ENCODE measurements at places on chromosomes 7 and 10.

DNA sequence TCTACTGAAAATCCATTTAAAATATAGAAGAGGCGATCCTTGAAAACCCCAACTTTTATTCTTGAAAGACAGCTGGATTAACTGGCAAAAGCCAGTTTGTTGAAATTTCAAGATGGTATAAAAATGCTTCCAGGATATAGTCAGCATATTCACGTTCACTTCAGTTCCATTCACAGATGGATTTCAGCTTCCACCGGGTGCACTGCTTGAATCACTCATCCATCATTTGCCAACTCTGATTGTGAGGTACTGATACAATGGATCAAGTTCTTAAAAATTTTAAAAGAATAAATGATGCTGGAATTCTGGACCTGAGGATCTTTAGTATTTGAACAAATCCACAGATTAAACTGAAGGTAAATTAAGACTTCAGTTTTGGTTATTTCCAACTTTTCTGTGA is 2.4 kb downstream of the PURB start:
- ATAC-seq = no peak

DNA sequence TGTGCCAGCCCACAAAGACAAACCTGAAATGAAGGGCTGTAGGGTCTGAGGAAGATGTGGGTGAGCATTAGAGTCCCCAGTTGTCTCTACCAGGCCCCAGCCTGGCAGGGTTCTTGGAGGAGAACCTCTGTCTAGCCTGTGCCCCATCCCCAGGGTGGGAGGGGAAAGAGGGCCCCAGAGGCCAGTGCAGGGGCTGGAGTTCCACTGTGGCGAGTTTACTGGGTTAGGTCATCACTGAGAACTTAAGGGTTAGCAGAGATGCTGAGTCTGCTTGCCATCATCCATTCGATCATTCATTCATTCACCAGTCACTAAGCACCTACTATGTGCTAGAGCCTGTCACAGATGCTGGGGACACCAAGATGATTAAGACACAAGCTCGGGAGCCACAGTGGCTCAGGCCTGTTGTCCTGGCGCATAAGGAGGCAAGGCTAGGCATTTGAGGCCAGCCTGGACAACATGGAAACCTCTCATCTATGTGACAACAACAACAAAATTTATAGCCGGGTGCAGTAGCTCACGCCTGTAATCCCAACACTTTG is 2.6 kb downstream of the ANKRD2 start:
- no peak for ATAC-seq

DNA sequence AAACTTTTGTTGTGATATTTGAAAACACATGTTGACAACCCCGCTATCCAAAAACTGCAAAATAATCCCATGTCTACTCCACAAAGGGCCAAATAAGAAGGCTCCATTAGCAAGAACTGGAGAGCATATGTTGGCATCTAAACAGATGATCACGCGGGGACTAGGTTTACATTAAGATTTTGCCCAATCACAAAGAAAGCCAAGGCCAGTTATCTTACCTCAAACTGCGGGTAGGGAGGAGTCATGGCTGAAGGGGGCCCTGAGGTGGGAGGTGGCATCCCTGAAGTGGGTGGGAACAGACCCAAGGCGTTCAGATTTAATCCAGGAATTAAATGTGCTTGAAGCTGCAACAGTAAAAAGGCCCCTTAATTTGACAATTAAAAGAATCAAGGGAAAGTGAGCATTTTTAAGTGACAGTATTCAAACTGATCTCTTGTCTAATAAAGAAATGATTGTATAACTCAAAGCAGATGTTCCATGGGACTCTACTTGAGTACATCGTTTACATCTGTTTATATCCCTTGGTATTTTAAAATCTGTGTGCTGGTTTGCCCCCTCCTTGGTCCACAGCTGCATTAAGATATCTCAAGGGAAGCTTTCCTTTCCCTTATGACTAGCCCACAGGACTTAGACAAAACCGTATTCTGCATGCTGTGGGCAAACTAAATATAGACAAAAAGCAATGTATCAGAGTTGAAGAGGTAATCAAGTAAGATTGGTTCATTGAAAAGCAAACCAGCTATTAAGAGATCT is 42.9 kb downstream of the MALSU1 start:
- ATAC-seq = no peak

DNA sequence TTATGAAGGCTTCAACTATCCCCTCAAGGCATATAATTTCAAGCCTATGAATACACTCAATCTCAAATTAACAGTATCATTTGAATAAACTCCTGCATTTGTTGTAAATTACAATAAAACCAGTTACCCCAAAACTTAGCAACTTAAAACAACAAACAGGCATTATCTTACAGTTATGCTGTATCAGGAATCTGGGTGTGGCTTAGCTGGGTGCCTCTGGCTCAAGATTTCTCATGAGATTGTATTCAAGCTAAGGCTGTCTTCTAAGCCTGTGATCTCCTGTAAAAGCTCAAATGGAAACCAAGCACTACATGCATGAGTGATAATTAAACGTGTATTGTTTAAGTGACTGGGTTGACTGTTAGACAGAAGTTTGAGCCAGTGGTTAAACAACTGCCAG is 341.0 kb upstream of the PHF14 start:
- ATAC-seq = no peak

- ATAC-seq = no peak
Measured at GRCh38 chr10:96367470-96367869, 8.7 kb upstream of the OPALIN start.

DNA sequence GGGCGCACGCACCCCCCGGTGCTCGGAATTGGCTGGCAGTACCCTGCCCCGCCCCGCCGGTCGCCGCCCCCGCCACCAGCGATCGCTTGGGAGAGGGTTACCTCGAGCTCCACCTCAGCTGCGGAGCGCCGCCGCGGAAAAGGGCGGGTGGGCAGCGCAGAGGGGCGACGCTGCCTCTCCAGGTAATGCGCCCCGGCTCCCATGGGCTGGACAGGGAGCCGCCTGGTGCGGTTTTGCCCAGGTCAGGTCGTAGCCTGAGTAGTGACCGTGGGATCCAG is 1.3 kb downstream of the PFKFB3 start:
- ATAC-seq = no peak

DNA sequence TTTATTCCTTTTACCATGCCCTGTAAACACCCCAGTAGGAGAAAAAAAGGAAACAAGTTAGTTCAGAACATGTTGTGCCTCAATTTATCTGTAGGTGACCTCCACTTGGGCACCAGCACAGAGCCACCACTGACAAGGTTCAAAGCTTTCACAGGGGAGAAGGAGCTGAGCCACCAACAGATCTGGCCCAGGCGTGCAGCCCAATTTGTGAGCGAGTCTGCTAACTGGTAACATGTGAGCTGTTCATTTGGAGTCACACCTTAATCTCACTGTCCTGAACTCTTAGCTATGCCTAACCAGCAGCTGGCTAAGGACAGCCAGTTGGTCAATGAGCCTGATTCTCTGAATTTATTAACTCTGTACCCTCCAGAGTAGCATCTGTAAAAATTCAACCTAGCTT is 78.4 kb upstream of the CAMK2B start:
- no peak for ATAC-seq

DNA sequence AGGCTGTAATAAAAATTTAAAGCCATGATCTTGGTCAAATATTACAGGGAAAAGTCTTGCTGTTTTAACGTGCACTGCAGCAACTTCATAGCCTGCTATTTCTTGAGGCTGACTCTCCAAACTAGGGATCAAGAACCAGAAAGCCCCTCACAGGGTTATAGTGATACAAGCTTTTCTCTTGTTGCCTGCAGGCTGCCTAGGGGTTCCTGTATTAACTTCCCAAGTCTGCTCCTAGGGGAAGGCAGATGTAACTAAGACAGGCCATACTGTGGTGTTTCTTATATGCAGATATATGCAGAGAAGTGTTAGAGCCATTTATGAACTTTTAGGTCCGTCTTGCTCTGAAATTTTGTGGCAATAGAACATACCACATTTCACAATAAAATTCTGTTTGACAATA is 175.7 kb downstream of the FOXP2 start:
- ATAC-seq = no peak

DNA sequence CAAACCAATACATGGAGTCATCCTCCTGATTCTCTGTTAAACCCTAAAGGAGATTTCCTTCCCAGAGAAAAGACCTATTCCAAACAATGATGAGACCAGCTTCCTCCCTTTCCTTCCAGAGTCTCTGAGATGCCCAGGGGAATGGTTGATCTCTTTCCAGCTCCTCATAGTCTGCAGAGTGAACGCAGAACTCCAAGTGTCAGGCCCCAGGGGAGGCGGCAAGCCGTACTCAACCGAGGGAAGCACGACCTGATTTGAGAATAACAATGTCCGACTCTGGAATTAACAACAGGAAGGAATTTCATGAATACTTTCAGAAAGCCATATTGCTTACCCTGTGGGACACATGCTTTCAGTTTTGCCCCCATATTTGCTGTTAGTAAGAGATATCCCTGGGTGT is 241.7 kb upstream of the GLI3 start:
- no peak for ATAC-seq

DNA sequence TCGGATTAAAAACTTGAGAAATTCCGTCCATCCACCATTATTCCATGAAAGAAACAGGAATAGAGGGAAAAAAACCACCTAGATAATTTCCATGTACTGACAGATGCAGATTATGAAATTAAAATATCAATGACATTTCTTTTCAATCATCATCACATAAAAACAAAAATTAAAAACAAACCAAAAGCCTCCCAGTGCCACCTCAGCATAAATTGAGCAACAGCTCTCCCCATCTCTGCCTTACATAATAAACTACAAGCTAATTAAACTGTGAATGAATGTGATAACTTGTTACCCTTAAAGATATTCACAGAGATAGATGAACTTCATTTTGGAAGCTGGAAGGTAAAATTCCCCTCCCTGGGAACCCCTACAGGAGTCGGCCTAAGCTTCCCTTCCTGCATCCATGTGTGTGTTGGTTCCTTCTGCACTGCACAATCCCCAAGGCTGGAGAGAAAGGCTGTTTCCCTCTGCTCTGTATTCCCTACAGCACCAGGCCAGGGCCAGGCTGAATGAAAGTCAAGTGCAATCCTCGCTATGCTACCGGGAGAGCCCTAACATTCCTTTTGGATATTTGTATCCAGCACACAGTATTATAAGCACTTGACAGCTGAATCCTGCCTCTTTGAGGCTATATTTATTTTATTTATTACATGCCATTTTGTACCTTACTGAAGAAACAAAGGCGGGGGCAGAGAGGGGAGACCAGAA is 8.1 kb downstream of the CCDC6 start:
- ATAC-seq = no peak

DNA sequence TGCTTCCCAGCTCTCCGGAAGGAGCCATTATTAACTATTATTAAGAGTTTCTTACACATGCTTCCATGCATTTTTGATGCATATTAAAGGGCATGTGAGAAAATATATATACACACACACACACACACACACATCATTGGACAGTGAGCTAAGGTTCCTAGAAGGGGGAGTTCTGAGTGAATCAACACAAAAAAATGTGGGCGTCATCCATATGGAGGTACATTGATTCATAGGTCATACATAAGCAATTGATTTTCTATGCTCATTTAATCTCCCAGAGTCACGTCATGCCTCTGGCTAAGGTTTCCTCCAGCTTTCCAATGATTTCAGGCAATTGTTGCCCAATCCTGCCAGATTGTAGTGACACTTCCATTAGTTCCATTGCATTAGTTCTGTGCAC is 269.4 kb downstream of the DNAJB9 start:
- no peak for ATAC-seq

DNA sequence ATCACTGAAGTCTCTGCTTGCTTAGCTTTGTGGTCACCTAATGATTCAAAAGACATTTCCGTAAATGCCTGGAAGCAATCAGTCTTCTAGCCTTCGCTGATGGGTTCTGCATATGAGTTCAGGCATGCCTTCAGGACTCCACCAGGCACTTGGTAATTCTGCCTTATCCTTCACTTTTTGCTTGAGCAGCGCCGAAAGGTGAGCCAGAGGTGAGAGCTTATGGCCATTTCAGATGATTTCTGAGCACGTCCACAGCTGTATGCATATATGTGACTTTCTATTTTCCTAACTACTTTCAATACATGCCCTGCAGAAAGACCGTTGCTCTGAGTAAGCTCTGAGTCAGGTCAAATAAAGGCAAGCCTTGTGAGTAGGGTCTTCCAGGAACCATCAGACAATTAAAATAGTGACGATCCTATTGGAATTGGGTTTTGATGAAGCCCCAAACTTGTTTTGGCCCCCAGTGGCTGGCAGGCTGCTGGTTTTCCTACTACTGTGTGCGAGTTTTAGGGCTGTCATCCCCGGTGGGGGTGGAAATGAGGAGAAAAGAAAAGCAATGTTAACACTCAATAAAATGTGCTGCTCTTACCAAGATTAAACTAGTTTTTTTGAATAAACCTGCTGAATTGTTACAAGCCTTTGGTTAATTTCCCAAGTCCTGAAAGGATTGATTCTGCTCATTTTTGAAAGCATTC is 154.4 kb upstream of the AKR1E2 start:
- no peak for ATAC-seq

GRCh38 chr7:141128506-141128905 is 54.6 kb downstream of the TMEM178B start:
- no peak for ATAC-seq

DNA sequence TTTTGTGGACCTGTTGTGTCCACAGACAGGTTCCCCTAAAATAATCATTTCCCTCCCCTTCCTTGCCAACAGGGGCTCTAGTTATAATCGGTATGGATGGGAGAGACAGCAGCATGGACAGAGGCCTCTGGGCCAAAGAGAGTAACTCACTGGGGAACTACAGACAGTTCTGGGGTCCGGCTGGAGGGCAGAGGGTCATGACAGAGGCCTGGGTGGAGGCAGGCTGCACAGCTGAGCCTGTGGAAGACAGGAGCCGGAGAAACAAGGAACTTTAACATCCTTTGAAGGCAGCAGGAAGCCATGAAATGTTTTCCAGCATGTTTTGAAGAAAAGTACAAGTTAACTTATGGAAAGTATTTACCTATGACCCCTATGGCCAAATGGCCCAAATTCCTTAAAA is 68.6 kb downstream of the PDIA4 start:
- ATAC-seq = no peak

GRCh38 chr10:45433716-45434469 is 59.9 kb downstream of the ALOX5 start:
- ATAC-seq = peak; percentile 55

- no peak for ATAC-seq
Measured at GRCh38 chr7:158274404-158274811, 313.2 kb downstream of the PTPRN2 start.

DNA sequence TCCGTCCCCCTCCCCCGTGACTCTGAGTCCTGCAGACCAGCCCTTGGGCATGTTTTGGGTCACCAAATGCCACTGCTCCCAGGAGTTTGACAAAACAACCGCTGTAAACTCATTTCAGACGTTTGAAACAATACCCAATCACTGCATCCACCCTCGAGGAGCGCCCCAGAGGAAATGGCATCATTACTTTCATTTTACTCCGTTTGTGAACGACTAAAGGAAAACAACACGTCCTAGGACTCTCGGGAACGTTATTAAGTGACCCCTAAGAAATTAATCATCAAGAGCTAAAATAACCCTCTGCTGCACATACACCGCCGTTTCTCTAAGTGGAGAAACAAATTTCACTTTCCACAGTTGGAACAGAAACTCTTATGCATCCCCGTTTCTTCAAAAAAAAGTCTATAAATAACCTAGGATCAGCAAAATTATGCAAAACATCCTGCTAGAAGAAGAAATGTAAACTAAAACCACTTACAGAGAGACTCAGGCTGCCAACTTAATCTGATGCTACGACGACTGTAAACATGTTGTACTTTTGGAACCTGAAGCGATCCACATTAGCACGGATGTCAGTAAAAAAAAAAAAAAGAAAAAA is 109.9 kb upstream of the EFCAB10 start:
- peak; percentile 91 for ATAC-seq

GRCh38 chr7:157616426-157616825 is 279.6 kb downstream of the DNAJB6 start:
- no peak for ATAC-seq

- no peak for ATAC-seq
Measured at GRCh38 chr7:118202061-118202460, 18.1 kb downstream of the LSM8 start.

- ATAC-seq = no peak
Measured at GRCh38 chr10:46236941-46237681, 49.7 kb upstream of the ANTXRL start.
